ENCODE measurements at places on chromosomes 1 and 21.

DNA sequence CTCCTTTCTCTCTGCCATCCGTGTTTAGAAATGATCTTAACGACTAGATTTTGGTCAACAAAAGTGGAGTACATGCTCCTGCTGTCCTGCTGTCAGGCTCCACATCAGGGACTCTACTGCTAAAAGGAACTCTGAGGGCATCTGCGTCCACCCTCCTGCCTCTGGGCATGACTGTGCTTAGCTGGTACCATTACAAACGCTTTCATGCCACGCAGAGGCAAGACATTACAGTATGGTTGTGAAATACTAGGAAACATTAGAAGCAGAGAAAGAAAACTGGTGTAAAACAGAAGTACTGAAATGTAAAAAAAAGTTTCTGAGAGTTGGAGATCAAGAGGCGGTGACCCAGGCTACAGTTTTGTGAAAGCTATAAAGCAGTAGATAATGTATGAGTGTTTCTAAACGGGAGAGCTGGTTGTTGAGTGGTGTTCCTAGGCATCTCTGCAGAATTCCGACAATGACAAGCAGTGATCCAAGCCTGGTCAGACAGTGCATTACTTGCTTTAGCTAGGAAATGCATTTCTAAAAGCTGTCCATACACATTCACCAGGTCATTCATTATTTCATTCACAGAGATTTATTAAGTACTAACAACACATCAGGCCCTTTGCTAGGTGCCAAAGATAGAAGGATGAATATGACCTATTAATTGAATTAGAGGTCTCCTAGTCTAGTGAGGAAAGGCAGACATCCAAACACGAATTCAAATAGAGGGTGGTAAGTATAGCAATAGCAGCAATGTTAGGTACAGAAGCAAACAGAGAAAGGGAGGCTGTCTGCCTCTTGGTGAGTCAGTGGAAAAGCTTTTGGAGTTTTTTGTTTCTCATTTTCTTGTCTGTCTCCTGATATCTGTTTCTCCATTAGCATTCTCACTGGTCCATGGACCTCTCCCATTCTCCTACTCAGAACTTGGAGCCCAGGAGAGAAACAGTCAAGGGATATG is 401.9 kb downstream of the LMO4 start:
- DNase-seq: no peak

DNA sequence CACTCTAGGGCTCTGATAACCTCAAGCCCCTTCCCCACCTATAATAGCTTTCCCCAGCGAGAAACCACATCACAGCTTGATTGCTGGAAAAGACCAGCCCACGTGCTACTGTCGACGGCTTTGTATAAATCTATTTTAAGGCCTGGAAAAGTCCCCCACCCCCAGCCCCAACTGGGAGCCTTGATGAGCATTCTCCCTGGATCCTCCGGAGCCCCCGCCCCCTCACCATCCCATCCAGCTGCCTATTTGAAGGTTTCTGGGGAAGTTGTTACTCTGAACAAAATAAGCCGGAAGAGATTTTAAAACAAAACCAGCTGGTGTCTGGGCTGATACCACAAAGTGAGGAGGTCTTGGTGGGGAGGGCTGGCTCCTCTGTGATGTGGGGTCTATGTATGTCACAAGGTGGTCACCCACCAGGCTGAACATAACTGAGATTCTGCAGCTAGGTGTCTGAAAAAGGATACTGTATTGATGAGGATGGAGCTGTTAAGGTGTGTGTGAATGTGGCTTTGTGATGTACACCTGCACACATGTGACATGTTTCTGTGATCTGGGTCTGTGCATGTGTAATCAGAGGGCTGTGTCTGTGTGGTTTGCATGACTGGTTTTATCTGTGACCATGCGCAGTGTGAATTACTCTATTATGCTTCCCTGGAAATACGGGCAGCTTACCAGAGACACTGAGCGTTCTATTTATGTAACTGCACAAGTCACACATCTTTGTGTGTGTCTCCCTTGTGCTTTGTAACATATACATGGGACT is 25.0 kb downstream of the RIMS3 start:
- DNase-seq: no peak

DNA sequence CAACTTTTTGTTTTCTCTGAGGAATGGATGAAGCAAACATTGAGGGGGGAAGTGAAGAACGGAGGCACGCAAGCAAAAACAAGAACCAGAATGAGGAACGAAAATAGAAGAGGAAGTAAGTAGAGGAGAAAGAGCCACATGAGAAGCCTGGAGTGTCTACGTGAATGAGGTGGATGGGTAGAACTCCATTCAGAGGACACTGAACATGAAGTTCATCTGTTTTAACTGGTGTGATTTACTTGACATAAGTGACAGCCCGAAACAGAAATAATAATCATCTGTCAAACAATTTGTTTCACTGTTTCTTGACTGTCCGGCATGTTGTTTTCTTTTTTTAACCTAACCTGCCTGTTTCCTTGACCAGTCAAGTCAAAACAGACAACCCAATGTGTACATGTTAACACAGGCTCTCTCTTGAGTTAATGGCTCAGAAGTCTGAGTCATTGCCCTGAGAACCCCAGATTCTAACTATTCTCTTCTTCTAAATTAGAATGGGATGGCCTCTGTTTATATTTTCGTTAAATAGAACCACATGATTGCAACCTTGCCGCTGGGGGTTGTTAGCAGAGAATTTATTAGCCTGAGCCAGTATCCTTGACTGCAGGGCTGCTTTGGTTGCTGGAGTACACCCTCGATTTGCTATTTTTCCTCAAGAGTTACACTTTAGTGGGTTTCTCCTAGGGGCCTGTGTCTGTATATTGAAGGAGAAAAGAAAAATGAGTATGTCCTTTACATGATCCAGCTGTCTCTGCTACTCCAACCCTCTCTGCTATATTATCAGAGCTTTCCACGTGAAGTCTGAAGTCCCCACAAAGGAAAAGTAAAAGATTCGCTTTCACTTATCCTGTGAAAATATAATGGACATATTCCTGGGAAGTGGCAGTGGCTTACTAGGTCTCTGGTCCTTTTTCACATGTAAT is 151.7 kb downstream of the ZC3H11B start:
- DNase-seq: no peak

GRCh38 chr1:208045463-208046260 is 134.7 kb upstream of the CD34 start:
- no peak for DNase-seq

DNA sequence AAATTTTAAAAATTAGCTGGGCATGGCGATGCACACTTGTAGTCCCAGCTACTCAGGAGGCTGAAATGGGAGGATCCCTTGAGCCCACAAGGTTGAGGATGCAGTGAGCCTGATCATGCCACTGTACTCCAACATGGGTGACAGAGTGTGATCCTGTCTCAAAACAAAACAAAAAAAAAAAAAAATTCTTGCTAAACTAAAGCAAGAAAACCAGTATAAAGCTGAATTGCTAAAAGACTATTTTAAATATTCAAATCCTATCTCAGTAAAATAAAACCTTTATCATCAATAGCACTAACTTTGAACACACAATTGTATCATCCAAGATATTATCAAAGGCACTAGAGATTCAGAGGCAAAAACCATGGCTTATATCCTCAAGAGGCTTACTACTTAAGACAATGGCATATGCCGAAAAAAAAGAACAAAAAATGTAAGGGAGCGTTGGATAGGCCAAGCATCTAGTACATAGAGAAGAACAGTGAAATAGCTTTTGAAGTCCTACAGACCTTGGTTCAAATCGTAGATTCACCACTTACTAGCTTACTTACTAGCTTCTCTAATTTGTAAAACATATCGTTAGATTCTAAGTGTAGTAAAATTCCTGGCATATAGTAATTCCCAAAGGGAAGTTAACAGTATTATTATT is 3.6 kb downstream of the EPS15 start:
- no peak for DNase-seq

DNA sequence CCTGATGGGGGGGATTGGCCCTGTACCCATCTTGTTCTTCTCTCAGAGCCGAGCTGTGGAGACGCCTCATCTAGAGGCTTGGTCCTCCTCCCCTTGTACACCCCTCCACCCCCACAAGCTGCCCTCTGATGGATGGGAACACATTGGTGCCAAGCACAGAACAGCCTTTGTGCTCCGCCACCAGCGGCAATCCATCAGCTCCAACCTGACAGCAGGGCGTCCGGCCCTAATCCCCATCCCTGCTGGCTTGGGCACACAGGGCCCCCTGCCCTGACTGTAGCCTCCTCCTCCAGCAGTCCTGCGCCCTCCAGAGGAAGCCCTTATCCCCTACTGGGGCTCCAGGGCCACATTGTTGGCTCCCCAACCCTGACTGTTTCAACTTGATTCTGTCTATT is 3.8 kb upstream of the MYOG start:
- DNase-seq: no peak

DNA sequence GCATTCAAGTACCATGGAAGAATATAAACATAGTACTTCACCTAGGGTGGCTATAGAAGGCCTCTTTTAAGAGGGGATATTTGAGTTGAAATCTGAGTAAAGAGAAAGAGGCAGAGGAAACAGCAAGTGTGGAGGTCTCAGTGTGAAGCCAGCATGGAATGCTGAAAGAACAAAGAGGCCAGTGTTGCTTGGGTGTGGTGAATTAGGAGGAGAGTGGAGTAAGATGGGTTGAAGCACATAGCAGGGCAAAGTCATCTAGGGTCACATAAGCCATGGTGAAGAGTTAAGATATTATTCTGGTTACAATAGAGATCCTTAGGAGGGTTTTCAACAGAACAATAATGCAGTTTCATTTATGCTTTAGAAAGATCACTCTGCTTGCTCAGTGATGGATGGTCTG is 37.5 kb downstream of the C1orf141 start:
- no peak for DNase-seq

GRCh38 chr1:119097380-119097779 is 43.1 kb downstream of the WARS2 start:
- DNase-seq: no peak

GRCh38 chr21:20592463-20592862 is 405.7 kb upstream of the NCAM2 start:
- DNase-seq: no peak

- no peak for DNase-seq
Measured at GRCh38 chr1:87202922-87203655, 125.6 kb upstream of the LMO4 start.

GRCh38 chr1:61081686-61082310 is 563 bp upstream of the NFIA start:
- no peak for DNase-seq

- no peak for DNase-seq
Measured at GRCh38 chr1:20660363-20660762, 806 bp downstream of the DDOST start.

DNA sequence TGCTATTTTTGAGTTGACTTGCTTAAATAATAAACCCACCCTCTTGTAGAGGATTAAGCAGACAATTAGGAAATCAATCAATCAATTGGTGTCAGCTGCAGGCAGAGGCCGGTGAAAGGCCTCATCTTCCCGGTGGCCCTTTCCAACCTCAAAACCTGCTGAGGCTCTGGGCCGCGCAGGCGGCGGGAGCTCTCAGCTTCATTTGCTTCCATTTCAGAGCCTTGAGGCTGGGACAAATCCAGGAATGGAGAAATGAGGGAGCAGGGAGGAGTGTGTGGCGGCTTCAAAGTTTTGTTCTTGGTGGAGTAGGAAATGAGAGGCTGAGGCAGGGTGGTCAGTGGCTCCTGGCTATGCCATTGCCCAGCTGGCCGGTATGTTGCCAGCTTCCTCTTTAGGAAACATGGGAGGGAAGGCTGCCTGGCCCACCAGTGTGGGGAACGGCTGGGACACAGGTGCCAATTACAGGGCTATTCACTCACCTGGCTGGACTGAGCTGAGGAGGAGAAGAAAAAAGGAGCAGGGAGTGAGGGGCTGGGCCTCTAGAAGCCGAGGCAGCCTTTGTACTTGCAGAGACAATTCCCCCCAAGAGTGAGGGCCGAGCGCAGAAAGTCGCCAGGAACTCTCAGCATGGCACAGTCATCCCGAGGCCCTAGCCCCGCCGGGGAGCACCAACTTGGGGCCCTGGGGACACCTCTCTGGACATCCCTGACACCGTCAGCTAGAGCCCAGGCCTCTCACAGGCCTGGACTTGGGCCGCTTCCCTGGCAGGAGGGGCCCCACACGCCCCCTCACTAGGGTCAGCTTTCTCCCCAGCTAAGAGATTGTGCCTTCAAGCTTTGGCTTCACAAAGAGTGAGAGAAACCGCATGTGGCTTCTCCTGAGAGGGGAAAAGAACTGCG is 4.4 kb downstream of the POU3F1 start:
- DNase-seq: no peak

- no peak for DNase-seq
Measured at GRCh38 chr1:74780594-74780993, 47.6 kb downstream of the TYW3 start.

DNA sequence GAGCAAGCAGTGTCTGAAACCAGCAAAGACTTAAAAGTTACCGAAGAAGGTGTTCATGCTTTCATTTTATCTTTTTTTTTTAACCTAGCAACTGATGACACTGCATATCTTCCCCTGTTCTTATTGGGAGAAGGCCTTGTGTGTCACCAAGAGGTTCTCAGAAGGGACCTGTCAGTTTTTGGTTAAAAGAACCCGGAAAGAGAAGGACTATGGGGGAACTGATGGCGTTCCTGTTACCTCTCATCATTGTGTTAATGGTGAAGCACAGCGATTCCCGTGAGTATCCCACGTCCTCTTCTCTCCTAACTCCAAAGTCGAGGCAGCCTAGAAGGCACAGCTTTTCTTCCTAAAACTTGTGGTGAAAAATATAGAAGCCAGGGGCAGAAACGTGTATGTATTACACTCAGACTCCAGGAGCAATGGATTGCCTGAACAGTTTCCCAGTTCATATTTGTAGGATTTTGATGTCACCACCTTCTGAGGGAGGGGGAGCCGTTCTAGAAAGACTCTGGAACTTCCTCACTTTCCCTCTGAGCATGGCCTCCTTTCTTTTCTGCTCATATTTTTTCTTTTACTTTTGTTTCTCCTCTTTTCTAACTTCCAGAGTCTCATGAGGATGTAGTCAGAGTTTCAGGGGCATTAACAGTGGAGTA is at the start of gene MR1:
Gene MR1 (plus strand): TSS at position 185 of the 653 bp plus-strand sequence. CDS start 25 bp downstream, at position 210.
- peak; percentile 81 for DNase-seq

GRCh38 chr21:16169102-16169511 is 439.3 kb downstream of the USP25 start:
- no peak for DNase-seq

GRCh38 chr1:186456729-186457255 is 4.1 kb downstream of the PDC start:
- no peak for DNase-seq

GRCh38 chr1:186569856-186570255 is 108.9 kb upstream of the PDC start:
- no peak for DNase-seq
